ENCODE measurements at places on chromosomes 3 and 15.

- DNase-seq = peak; percentile 6
These were observed 7.4 kb downstream of the IL12A start for GRCh38 chr3:159996018-159996417.

- DNase-seq = no peak
These were observed 174.6 kb downstream of the AKAP13 start for GRCh38 chr15:85554852-85555521.

DNA sequence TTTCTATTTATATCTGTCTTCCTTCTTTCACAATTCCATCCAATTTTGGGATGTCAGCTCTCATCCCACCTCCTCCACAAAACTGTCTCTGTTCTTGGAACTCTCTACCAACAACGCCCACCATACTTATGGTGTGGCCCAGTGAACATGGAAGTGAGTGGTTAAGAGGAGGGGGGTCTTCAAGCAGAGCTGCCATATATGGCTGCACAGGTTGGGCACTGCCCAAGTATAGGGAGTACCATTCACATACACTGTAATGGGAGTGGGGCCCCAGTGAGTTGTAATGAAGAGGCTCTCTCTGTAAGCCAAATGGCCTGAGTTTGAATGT is 7.9 kb upstream of the CAMK1 start:
- DNase-seq = no peak

DNA sequence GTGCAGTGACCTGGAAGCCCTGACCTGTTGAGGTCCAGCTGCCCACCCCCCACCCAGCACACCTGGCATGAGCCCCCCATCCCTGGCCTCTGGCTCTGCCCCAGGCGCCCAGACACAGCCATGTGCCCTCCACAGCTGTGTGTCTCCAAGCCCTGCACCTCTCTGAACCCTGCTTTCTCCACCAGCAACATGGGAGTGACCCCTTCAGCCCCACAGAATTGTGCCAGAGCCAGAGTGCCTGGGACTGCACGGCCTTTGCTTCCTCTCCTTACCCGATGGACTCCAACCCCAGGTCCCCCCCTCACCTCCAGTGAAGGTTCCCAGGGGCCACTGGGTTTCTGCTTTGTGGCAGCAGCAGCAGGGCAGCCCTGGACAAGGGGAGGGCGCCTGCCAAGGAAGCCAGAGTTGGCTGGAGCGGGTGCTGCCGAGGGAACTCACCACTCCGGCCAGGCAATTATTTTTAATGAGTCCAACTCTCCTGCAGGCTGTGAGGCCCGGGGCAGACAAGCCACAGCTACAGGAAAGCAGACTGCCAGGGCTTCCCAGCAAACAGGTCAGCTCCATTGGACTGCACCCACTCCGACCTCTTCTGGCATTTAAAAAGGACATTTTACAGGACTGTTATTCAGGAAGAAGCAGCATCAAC is 24.1 kb downstream of the PRR20G start:
- DNase-seq = no peak

DNA sequence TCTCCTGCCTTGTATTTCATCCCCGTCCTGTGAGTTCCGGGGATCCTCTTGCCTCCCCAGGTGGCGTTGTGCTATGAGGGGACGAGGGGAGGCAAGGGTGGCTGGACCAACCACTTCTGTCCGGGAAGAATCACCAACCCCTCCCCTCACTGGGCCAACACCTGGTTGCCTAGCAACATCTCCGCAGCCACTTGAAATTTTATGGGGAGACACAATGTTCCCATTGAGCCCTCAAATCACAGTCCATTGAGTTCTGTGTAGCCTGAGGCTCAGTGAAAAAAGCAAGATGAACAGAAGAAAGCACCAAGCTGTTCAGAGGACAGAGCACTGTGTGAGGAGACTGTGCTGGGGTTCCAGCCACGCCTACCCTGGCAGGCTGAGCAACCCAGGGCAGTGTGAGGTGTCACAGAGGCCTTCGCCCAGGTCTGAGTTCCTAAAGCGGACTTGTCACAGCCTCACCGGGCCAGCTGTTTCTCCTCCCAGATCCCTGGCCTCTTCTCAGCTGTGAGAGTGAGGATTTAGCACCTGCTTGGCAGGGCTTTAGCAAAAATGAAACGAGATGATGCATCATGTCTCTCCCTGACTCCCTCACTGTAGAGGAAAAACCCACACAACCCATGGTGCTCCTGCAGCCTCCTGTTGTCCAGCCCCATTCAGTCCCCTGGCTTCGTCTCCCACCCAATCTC is 76.8 kb downstream of the ATP2B2 start:
- no peak for DNase-seq

- no peak for DNase-seq
These were observed 338.8 kb upstream of the DNAJC19 start for GRCh38 chr3:181328346-181328745.

- DNase-seq = no peak
These were observed 4.7 kb upstream of the COPB2 start for GRCh38 chr3:139394116-139394515.

- DNase-seq = peak; percentile 54
These were observed 211.6 kb downstream of the GBE1 start for GRCh38 chr3:81549831-81550230.

- DNase-seq = no peak
These were observed 32.0 kb downstream of the GLB1 start for GRCh38 chr3:33064929-33065328.

- DNase-seq = no peak
These were observed 192.9 kb upstream of the IL12A start for GRCh38 chr3:159795681-159796175.

DNA sequence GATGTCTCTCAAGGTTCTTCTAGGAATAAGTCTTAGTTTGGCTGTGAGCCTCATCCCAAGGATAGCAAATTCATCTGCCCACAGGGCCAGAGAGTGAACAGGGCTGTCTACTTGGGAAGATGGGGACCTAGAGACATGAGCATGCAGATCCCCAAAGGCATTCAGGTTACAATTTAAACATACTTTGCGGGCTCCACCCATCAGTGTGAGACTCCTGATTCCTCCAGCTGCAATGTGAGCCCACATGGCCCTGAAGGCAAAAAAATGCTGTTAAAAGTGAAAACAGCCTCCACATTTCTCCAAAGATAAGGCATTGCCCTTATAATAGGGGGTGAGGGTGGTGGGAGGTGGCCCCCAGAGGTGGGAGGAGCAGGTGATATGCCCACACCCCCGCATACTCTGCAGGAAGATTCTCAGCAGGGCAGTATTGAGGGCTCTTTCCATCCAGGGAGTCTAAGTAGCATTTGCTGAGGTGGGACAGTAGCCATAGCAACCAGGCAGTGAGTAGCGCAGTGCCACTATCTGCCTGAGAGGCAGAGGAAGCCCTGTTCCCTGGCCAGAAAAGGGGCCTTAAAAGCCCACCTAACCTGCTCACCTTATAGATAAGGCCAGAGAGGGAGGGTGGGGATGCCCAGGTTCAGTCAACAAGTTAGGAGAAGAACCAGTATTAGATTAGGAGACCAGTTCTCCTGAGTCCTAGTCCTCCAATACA is 31.2 kb downstream of the TGM4 start:
- DNase-seq = no peak

DNA sequence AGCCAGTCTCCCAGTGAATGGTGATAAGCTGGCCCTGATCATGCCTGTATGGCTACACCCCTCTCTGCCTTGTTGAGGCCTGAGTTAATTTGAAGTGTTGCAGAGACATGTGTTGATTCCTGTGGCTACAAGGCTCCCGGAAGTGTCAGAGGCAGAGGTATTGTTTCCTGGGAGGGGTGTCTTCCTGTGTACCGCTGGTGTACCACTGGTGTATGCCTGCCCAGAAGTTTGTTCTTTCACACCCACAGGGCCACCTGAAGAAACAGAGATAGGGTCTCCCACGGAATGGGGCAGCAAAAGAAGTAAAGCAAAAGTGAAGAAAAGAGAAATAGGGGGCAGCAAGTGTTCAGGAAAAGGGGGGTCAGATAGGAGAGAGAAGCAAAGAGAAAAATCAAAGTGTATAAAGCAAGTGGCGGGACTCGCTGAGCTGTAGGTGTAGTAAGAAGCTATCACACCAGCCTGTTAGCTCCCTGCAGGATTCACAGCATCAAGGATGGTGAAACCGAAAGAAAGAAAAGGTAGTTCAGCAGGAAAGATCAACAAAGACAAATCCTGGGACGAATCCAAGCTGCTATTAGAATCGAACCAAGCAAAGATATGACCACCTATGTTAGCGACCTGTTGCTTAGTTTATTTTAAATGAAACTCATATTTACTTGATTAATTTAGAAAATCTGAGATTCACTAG is 36.6 kb upstream of the CD47 start:
- DNase-seq = no peak

DNA sequence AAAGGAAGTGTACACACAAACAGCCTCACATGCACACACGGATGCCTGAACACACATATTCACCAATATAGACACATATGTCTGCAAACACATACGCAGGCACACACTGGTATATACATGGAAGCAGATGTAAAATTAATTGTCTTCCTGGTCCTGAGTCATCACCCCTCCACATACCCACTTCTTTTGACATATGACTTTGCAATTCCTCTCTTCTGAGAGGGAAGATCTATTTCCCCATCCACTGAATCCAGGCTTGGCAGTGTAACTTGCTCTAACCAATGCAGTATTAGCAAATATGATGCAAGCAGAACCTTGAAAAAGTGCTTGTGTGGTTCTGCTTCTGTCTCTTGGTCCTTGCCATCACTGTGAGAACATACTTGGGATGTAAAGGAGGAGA is 76.8 kb upstream of the HRH1 start:
- peak; percentile 75 for DNase-seq

GRCh38 chr3:96192966-96193550 is 621.3 kb upstream of the EPHA6 start:
- DNase-seq = no peak

GRCh38 chr3:143132246-143132980 is 12.8 kb downstream of the CHST2 start:
- no peak for DNase-seq

GRCh38 chr3:26281284-26281985 is 341.1 kb upstream of the LRRC3B start:
- no peak for DNase-seq

- DNase-seq = no peak
These were observed 16.4 kb upstream of the ALDH1A2 start for GRCh38 chr15:58081891-58082290.

DNA sequence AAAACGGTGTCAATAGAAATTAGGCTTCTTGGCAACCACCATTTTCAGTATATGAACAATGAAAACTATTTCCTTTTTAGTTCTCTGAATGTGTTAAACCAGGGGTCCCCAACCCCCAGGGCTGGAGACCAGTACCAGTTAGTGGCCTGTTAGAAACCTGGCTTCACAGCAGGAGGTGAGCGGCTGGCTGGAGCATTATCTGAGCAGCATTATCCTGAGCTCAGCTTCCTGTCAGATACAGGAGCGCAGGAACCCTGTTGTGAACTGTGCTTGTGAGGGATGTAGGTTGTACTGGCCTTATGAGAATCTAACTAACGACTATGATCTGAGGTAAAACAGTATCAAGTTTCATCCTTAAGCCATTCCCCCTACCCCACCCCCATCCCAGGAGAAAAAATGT is 328.7 kb downstream of the ZBBX start:
- no peak for DNase-seq

- no peak for DNase-seq
These were observed 795.4 kb downstream of the IGSF11 start for GRCh38 chr3:118239253-118239652.

DNA sequence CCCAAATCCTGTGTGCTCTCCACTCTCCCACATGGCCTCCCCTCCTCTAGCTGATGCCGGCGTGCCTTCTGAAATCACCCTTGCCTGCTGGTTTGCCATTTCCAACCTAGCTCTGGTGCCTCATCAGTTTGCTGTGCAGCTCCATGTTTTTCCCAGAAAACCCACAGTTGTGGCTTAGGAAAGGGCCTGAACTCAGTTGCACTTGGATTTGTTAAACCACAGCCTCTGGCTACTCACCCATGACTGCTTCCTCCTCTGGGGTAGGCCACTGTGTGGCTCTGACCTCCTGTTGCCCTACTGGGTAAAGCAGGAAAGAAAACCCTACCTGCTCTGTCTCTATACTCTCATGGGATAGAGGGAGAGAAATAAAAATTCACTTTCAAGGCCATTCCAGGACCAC is 97.3 kb downstream of the DAPK2 start:
- DNase-seq = no peak

DNA sequence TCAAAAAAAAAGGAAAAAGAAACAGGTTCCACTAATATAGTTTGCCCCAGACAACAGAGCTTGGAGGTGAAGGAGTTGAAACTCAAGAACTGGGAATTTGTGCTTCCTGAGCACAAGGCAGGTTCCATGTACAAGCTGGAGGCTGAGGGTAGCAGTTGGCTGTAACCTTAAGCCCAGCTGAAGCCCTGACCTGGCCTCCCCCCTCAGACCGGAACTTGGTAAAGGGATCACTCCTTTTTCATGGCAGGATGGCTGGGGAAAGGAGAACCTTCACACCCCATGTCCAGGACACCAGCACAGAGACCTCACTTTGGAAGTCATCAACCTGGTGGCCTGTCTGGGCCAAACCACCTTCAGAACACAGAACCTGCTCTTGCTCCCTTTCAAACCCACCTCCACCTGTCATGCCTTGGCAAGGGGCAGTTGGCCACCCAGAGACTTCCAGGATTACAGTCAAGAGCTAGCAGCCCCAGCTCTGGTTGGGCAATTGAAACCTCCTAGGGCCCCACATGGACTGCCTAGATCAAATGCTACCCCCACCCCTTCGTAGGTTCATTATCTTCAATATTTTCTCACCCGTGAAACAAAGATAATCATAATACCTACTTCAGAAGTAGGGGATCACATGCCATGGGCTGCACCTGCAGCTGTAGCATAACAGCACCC is 3.5 kb downstream of the RPL29 start:
- no peak for DNase-seq

DNA sequence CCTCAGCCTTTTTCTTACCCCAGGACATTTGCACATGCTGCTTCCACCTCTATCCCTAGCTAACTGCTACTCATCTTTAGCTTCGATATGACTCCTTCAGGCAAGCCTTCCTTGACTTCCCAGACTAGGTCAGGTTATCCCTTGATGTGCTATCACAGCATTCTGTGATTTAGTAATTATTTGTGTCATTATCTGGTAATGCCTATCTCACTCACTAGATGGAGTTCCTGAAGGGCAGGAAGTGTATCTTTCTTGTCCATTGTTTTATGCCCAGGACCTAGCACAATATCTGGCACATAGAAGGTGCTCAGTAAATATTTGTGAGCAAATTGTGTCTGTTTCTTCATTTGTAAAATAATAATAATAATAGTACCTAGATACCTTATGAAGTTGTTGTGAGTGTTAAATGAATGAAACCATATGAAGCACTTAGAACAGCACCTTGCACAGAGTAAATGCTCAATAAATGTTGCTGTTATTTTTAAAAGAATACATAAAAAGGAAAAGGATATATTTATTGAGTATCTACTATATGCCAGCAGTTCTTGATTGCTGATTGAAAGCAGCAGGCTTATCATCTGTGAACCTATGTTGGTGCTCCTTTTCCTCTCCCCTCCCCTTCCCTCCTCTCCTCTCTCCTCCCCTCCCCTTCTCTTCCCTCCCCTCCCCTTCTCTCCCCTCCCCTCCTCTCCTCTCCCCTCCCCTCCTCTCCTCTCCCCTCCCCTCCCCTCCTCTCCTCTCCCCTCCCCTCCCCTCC is 31.5 kb downstream of the SQOR start:
- no peak for DNase-seq

- peak; percentile 29 for DNase-seq
These were observed 135.2 kb downstream of the MECOM start for GRCh38 chr3:169528289-169528688.
